ENCODE measurements at places on chromosomes 1 and 21. TPM values are rescaled to one million over a fixed set of nuclear protein-coding genes. Genes with fewer than 3 reads are reported as not detected.
A peak's percentile ranks its signal among the peaks of the same experiment; 100 is the strongest.

GRCh38 chr1:21175670-21176581 lies 771 bp downstream of the EIF4G3 start:
- DNase-seq: peak; percentile 43

DNA sequence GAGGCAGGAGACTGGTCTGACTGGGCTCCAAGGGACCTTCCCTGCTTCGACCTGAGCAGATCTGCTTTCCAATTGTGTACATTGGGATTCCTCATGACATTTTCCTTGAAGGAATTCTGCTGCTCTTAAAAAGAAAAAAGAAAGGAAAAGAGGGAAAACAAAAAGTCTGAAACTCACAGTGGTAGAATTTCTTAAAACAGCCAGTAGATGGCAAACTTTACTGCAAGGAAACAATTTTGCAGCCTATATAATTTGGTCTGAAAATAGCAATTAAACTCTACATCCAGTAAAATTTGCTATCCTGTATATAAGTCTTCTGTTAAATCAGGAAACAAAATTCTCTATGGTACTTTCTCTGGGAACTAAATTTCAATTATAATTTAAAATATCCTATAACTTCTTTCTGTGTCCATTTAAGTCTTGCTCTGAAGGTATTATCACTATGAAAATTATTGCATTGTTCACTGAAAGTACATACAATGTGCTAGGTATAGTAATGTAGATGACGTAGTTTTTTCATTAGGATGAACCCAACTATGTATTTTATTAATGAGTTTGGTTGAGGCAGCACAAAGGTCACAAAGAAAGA lies 59.8 kb downstream of the CRB1 start:
- DNase-seq: no peak

- no peak for DNase-seq
Measured at GRCh38 chr1:98709906-98710305, 48.4 kb downstream of the SNX7 start.

GRCh38 chr1:206770531-206771337 lies at the start of gene IL19:
IL19 (plus strand) TSS chr1:206770773; CDS start chr1:206836663, 65,890 bp downstream.
- no peak for DNase-seq

GRCh38 chr1:32773018-32773763 lies 44.0 kb downstream of the YARS1 start:
- peak; percentile 68 for DNase-seq

DNA sequence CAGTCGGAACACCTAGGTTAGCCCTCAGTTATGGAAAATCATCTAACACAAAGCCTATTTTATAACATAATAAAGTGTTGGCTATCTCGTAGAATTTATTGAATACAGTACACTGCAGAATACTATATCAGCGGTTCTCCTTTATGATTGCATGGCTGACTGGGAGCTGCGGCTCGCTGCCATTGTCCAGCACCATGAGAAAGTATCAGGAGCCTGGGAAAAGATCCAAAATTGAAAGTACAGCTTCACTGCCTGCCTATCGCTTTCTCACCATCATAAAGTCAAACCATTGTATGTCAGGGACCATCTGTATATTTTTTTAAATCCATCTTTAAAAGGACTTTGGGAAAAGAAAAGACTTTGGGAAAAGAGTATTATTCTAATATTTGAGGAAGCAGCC lies 111.9 kb upstream of the RAVER2 start:
- DNase-seq: no peak

DNA sequence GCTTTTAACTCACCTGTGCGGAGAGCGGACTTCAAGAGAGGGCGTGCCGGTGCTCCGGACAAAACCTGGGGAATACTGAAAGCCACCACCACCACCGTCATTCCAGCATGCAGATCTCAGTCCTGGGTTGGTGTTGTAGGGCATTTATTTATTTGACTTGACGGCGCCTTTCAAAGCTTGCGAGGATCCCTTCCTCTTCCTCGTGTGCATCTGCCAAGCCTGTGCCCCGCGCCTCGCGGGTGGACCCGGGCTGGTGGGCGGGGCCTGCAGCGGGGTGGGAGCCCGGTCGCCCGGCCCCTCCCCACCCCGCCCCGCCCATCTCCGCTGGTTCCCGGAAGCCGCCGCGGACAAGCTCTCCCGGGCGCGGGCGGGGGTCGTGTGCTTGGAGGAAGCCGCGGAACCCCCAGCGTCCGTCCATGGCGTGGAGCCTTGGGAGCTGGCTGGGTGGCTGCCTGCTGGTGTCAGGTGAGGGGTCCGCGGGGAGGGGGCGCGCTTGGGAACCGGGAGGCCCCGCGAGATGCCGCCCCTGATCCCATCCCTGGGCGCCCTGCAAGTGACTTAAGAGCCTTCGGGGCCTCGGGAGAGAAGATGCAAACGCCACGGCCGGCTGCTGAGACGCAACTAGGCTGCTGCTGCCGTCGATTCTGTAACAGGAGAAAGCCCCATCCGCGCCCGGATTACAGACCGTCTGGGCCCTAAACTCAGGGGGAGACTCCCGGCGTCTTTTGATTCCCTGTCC lies at the start of gene IL10RB:
TSS of gene IL10RB (plus strand) at position 318 of the 739 bp plus-strand sequence. CDS start at position 417, 99 bp downstream.
- DNase-seq: peak; percentile 68

DNA sequence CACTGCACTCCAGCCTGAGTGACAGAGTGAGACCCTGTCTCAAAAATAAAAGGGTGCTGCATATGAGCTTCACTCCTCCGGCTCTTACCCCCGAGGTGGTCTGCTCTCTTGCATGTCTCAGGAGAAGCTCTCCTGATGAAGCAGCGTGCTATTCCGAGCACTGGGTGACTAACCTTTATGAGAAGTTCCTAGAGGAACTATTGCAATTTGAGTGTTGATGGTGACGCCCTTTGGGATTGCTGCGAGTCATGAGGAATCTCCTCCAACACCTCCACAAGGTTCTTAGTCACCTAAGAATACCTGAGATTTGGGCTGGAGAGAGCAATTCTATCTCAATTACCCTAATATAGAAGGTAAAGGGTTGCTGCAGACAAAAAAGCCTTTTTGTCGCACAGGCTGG lies 40.8 kb upstream of the TINAGL1 start:
- DNase-seq: no peak

- no peak for DNase-seq
Measured at GRCh38 chr21:31804008-31804394, 68.8 kb upstream of the HUNK start.

- no peak for DNase-seq
Measured at GRCh38 chr1:212107481-212107880, 71.9 kb downstream of the DTL start.

DNA sequence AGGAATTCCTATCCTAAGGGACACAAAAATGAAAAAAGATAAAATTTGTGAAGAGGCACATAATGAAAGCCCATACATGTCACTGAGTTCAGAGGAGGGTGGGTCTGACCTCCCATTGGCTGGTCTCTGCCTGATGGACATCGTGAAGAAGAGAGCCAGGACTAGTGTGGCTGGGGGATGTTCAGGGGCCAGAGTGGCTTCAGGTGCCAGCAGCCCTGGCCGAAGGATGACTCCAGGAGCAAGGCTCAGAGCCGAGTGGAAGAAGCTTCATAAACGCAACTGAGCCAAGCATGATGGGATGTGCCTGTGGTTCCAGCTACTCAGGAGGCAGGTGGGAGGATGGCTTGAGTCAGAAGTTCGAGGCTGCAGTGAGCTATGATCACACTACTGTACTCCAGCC lies 56.9 kb upstream of the ATP5PO start:
- DNase-seq: no peak

- DNase-seq: no peak
Measured at GRCh38 chr1:85607126-85607920, 26.8 kb downstream of the CCN1 start.

- no peak for DNase-seq
Measured at GRCh38 chr1:6000444-6001288, 8.4 kb upstream of the NPHP4 start.

DNA sequence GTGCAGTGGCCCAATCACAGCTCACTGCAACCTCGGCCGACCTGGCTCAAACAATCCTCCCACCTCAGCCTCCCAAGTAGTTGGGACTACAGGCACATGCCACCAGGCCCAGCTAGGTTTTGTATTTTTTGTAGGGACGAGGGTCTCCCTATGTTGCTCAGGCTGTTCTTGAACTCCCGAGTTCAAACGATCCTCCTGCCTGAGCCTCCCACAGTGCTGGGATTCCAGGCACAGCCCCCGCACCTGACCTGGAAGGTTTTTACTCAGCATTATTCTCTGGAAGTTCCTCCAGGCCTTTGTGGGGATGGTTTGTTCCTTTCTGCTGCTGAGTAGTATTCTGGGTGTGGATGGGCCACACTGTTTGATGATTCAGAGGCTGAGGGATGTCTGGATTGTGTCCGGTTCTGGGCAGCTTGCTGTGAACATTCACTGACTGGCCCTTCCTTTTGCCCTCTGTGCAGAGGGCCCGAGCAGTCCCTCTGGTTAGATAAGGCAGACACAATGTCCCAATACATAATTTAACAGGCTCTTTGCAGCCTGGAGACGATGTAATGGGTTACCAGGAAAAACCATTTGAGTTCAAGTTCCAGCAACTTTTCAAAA lies 6.0 kb upstream of the TRAPPC10 start:
- no peak for DNase-seq

GRCh38 chr1:236275586-236275985 lies 6.2 kb downstream of the ERO1B start:
- DNase-seq: no peak

- DNase-seq: no peak
Measured at GRCh38 chr1:170164103-170164763, 18.5 kb downstream of the NTMT2 start.

The ADAM30 gene
- total RNA-seq: not detected

The ASCL5 gene
- total RNA-seq: not detected

The LCE2A gene
- not detected for total RNA-seq

The SMPDL3B gene
- not detected for total RNA-seq

The TMEM9 gene
- 20.6 TPM for total RNA-seq

The AK5 gene
- total RNA-seq: 17.0 TPM

The RHD gene
- total RNA-seq: not detected

The KCNA2 gene
- 1.2 TPM for total RNA-seq

The MRPL24 gene
- total RNA-seq: 47.4 TPM

The OXCT2 gene
- total RNA-seq: not detected
